Activated T-helper 1 cell treated with anti-CD3 and anti-CD28 coated beads, Interleukin-2, amount 50 U/mL, for 16 hours (primary cell): ENCODE measurements at places on chromosomes 4 and X.

DNA sequence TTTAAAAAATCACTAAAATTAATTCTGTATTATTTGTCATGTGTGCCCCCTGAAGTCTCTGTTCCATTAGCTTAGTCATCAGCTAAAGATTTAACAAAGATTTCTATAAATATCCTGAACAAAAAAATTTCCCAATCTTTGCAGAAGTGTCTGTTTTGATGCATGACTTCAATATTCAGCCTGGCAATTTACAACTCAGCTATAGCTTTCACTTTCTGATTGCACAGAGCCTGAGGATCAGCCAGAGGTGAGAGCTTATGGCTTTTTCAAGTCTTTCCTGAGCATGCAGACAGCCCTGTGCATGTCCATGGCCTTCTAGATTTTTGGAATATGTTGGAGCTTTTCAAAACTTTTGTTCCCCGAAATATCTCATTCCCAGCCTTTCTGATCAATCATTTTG is 420.1 kb downstream of the ZNF674 start:
- DNase-seq, result no peak

DNA sequence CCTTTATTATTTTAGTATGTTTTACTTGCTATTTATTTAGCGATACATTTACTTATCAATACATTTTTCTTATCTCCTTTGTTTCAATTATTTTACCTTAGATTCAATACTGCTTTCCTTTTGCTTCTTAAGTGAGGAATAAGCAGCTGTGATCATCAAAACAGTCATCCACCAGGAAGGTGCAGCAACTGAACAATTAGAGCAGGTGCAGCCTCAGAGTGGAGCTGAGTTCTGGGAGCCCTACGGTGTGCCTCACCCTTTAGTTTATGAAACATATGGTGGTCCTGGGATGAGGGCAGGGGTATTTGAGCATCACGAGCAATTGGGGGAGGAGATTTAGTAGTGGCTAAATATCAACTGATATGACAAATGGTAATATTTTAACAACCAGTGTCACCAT is 111.0 kb downstream of the FRYL start:
- no peak for DNase-seq

- no peak for DNase-seq
Observed at GRCh38 chr4:152246659-152247058, 289.2 kb downstream of the FBXW7 start.

- no peak for DNase-seq
Observed at GRCh38 chr4:122894827-122895226, 27.6 kb downstream of the NUDT6 start.

GRCh38 chr4:146592019-146592418 is 46.7 kb upstream of the POU4F2 start:
- DNase-seq, result no peak

GRCh38 chr4:41873380-41874295 is 61.6 kb upstream of the TMEM33 start:
- no peak for DNase-seq

DNA sequence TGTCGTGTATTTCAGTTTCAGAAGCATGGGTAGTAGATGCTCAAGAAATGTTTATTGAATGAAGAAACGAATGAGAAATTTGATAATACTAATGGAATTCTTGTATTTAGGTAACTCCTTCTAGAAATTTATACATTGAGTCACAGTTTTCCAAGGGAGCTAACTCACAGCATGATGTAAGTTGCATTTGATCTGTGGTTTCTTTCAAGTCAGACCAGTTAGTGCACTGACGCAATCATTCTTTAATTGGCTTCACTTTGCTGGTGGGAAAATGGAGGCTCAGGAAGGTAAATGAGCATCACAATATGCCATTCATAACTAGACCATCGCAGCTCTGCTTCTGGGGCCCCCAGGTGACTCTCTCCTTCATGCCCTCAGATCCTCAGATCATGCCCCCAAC is 17.3 kb upstream of the CWH43 start:
- DNase-seq, result no peak

- DNase-seq, result no peak
Observed at GRCh38 chr4:42953321-42953720, 60.8 kb downstream of the GRXCR1 start.

GRCh38 chr4:3821580-3822229 is 55.5 kb downstream of the ADRA2C start:
- DNase-seq, result no peak

GRCh38 chr4:36206603-36207311 is 37.6 kb downstream of the ARAP2 start:
- DNase-seq, result no peak

GRCh38 chr4:1802151-1802715 is 9.1 kb downstream of the FGFR3 start:
- DNase-seq, result no peak

GRCh38 chr4:27574743-27575142 is 714.1 kb downstream of the STIM2 start:
- no peak for DNase-seq
